ENCODE measurements at places on chromosomes 6 and 20.

DNA sequence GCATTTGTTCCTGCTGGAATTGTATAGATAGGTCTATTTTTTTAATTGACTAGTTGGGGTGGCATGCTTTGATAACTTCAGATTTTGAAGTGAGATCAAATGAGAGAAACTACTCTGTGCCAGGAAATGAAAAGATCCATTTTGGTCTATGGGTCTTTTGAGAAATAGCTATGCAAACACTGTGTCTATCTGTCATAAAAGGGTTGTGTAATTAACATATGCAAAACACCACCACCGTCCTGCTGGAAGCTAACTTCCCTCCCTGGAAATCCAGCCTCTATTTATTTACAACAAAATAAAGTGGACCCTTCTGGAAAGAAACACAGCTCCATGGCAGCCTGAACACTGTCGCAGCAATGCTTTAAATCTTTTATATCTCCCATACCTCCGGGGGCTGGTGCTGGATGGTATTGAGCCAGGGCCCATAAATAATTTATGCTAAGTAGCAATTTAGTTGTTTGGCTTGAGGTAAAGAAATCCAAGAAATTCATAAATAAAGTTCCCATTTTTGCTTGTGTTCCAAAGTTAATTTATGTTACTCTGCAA lies 244.2 kb upstream of the POU3F2 start:
- no peak for DNase-seq

GRCh38 chr6:53437557-53438202 lies 88.9 kb upstream of the ELOVL5 start:
- DNase-seq, result peak; percentile 73

GRCh38 chr6:113178349-113178748 lies 678.8 kb upstream of the MARCKS start:
- no peak for DNase-seq

DNA sequence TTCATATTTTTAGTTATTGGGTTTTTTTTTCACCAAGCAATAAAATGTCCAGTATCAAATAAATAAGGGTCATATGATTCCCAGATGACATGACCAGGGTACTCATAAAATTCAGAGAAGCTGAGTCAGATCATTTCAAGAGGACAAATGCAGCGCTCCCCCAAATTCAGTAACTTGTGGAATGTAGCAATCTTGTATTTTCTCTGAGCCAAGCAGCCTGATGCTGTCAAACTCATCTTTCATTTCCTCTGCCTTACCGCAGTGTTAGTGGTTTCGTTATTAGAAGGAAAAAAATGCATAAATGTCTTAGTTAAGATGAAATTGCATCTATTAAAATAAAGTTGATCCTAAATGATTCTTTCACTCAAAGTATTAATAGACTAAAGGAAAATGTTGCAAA lies 57.8 kb upstream of the EDN1 start:
- DNase-seq, result no peak

- DNase-seq, result no peak
Observed at GRCh38 chr6:105443941-105444340, 41.1 kb upstream of the PREP start.

Measured in midbrain (tissue), 1 donor.